ENCODE measurements at places on chromosomes 2 and 18.
A peak's percentile ranks its signal among the peaks of the same experiment; 100 is the strongest.

- DNase-seq: no peak
Observed at GRCh38 chr2:236744281-236744705, 174.7 kb downstream of the ACKR3 start.

DNA sequence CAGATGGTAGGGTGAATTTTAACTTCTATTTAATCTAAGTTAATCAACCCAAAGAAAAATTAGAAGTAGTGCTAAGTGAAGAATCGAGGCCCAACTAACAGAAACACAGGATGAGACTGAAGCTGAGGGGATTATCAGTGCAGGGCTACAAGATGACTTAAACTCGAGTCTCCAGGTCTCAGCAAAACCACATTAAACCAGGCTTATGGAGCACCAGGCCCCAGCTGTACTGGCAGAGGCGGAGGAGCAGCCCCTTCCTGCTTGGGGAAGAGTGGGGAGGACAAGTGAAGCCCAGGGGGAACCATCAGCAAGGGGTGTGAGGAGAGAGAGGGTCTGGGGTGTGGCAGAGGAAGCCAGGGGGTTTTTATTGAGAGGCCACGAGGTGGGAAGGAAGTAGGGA lies 135.9 kb upstream of the EPAS1 start:
- DNase-seq: no peak

GRCh38 chr2:60370814-60371213 lies 182.6 kb downstream of the BCL11A start:
- DNase-seq: no peak

DNA sequence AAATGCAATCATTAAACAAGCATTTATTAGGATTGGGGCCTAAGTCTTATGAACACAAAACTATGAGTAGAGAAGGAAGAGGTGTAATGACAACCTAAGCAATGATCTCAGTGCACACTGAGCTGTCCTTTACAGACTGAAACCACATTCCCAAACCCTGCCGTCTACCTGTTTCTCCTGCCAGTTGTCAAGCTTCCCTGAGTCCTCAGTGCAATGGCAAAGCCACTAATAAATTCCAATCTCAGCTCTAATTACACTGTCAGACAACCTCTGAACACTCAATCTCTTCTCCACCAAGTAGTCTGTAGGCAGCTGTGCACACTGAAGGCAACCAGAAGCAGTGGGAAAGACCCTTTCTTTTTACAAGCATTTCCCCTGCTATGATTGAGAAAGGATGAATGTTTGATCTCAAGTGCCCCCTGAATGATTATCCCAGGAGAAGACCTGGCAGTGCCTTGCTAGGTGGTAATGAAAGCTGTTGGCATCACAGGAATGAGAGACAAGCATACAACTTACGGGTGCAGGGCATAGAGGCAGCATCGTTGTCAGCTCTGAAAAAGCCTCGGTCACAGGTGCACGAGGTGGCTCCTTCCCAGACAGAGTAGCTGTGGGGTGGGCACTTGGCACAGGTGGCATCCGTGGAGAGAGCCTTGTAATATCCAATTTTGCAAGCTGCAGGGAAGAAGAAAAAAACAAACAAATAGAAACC lies 71.4 kb downstream of the EPHA4 start:
- no peak for DNase-seq

GRCh38 chr18:8005870-8006569 lies 438.9 kb downstream of the PTPRM start:
- no peak for DNase-seq

DNA sequence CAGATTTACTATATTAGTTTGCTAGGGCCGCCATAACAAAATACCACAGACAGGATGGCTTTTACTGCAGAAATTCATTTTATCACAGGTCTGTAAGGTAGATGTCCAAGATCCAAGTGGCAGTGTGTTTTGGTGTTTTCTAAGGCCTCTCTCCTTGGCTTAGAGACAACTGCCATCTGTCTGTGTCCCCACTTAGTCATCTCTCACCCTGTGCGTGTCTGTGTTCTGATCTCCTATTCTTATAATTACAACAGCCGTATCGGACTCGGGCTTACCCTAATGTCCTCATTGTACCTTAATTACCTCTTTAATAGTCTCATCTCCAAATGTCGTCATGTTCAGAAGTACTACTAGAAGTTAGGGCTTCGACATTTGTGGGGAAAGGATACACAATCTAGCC lies 362.3 kb upstream of the CDH19 start:
- no peak for DNase-seq

DNA sequence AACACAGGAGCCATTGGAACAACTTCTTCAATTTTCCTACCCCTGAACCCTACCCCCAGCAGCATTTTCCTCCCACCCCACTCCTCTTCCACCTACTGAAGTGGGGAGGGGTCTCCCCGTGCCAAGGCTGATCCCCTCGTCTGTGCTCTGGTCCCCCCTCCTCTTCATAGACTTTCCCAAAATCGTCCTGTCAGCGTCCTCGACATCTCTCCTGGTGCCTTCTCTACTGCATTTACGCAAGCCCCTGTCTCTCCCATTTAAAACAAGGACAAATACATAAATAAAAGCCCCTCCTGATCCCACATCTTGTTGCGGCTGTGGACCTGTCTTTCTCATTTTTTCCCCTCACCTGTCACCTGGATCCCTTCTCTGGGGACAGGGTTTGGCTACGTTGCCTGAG lies 42.2 kb downstream of the EMX1 start:
- no peak for DNase-seq

GRCh38 chr2:72864500-72864899 lies 22.7 kb upstream of the SPR start:
- DNase-seq: no peak

- DNase-seq: no peak
Observed at GRCh38 chr2:158726911-158727592, 68.1 kb upstream of the DAPL1 start.

DNA sequence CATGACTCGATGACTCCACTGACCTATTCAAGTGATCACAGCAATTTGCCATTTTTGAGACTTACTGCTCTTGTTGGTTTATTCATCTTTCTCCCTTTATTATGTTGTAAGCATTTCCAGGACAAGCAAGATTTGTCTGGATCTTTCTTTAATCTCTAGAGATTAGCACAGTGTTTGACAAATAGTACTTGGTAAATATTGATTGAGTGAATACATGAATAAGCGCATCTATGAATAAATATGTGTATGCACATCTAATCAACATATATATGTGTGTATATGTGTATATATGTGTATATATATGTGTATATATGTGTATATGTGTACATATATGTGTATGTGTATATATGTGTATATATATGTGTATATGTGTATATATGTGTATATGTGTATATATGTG lies 7.3 kb downstream of the TMX3 start:
- no peak for DNase-seq

DNA sequence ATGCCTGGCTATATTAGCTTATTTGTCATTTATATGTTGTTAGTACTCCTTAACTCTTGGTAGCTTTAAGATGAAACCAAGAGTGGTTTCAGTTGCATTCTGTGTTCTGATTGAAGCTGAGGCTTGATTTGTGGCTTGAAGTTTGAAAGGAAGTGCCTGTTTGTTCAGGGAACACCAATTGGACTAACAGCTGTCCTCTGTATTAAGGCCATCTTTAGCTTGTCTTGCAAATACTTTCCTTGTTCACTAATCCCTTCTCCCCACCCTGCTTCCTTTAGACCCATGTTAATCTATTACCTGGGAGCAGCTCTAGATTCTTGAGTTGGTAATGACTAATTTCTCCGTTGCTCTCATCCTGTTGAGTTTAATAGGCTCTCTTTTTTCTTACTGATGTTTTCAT lies 13.4 kb downstream of the ITGA6 start:
- DNase-seq: no peak

GRCh38 chr2:23127465-23127864 lies 257.5 kb upstream of the KLHL29 start:
- no peak for DNase-seq

DNA sequence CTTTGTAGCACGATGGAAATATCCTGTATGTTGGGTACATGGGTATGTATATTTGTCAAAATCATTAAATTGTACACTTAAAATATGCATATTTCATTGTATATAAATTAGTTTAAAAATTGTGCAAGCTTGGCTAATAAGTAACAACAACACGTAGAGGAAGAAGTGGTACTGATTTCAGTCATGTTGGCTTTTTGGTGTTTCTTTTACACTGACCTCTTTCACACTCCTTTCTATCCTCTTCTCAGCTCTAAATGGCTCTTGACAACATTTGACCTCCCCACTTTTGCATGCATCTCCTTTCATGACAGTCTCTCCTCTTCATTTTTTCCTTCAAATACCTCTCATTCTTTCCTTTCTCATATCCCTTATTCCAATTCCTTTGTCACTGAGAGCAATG lies 801.4 kb upstream of the ZEB2 start:
- DNase-seq: no peak

- DNase-seq: no peak
Observed at GRCh38 chr18:21509062-21509461, 91.4 kb downstream of the ESCO1 start.

- DNase-seq: peak; percentile 57
Observed at GRCh38 chr2:105545730-105546627, 147.1 kb upstream of the FHL2 start.

GRCh38 chr2:137975280-137976271 lies 11.3 kb downstream of the HNMT start:
- no peak for DNase-seq

- no peak for DNase-seq
Observed at GRCh38 chr2:85266146-85267041, 61.4 kb downstream of the TGOLN2 start.

DNA sequence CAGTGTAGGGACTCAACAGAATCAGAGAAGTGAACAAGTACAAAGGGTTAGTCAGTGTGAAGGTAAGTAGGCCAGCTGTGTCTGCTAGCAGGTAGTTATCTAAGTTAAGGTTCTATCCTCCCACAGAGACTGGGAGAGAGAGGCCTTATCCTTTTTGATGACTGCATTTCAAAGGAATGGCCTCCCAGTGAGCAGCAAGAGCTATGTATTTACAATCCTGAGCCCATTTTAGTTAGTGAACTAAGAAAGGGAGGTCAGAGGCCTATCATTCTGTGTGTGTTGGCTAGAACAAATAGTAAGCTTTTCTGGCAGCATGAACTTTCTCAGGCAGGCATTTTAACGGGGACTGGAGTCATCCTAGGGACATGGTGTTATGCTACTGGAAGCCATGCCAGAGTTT lies 182.9 kb downstream of the VWC2L start:
- no peak for DNase-seq

DNA sequence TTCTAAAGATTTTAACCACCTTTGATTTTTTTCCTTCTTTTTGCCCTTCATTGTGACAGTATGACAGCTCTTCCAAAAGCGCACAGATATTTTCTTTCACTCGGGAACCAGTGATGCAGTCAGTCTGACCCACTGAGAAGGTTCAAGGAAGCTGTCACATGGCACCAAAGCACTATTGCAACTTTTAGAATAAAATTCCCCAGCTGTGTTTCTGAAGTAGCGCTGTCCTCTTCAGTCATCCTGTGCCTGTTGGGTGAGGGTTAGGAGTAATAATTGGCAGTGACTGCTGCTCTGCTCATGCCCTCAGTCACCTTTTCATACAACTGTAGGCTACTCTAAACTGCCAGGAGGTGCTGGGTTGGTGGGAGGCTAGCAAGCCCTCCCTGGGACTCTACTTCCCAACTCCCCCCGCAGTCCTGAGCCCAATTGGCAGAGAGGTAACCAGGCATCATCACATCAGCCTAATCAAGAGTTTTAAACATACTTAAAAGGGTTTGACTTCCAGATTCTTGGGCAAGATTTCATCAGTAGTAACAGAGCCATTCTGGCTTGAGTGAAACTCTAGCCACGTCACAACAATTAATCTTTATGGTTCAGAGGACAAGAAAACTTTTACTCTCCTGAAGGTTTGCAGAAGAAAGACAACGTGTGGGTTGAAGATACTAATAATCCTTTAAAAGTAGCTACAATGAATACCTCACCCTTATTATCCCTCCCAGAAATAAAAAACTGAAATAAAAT lies 473.3 kb downstream of the FBXO15 start:
- no peak for DNase-seq

- no peak for DNase-seq
Observed at GRCh38 chr2:111184725-111185310, 64.1 kb downstream of the BCL2L11 start.

- DNase-seq: peak; percentile 71
Observed at GRCh38 chr2:105744091-105744908, 412 bp upstream of the NCK2 start.

- DNase-seq: no peak
Observed at GRCh38 chr2:238079874-238080327, 19.1 kb downstream of the SCLY start.

DNA sequence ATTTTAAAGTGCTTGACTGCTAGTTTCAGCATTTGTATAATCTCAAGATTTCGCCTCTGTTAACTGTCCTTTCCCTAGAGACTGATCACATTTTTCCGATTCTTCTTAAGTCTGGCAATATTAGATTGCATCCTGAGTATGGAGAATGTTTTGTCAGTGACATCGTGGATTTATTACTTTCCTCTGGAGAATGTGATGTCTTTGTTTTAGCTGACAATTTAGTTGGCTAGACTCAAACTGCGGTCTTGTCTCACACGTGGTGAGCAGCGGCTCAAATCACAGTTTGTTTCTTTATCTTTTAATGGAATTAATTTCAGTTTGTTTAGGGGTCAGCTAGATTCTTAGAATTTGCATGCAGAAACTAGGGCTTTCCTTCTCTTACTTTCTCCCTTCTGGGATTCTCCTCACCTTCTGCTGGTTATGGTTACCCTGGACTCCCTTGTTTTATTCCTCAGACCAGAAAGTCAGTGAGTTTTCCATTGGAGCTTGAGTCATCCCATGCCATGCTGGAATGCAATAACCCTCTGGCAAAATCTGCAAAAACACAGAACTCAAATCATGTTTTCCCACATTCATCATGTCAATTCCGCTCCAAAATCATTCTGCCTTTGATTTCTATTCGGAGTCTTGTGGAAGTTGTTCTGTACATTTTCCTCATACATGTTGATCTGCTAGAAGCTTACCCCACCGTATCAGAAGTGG lies 327.2 kb upstream of the TRIB2 start:
- no peak for DNase-seq

DNA sequence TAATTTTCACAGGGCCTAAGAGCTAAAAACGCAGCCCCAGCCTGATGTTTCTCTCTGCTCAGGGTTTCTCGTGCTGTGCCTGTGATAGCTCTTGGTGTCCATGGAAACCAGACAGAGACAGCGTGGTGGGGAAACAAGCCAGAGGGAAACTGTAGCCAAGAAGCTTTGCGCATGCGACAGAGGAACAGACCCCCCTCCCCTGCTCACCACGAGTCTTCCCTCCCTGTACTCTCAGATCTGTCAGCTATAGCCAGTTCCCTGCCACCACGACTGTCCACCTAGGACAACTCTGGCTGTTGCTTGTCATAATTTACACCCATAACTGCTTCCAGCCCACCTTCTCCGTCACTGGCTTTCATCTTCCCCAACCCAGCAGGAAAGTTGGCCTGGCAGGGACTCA lies 13.2 kb upstream of the DNAJC27 start:
- no peak for DNase-seq

DNA sequence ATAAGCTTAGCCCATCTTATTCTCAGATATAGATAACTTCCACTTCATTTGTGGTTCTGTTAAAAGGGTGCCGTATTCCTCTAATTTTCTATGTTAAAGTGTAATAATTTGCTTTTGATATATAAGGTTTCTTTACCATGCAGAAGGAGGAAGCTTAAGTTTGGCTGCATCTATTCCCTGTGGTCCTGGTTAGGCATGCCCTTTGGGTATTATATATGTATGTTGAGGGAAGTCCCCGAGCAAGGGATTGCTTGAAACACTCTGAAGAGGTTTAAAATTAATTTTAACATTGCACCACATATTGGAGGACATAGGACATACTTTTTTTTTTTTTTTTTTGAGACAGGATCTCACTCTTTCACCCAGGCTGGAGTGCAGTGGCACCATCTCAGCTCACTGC lies 16.9 kb upstream of the MYO1B start:
- DNase-seq: no peak

- no peak for DNase-seq
Observed at GRCh38 chr2:230775737-230776136, 63.1 kb downstream of the CAB39 start.

- no peak for DNase-seq
Observed at GRCh38 chr2:127860130-127860529, 2.2 kb upstream of the POLR2D start.
